ENCODE measurements at places on chromosomes 1 and 21.

DNA sequence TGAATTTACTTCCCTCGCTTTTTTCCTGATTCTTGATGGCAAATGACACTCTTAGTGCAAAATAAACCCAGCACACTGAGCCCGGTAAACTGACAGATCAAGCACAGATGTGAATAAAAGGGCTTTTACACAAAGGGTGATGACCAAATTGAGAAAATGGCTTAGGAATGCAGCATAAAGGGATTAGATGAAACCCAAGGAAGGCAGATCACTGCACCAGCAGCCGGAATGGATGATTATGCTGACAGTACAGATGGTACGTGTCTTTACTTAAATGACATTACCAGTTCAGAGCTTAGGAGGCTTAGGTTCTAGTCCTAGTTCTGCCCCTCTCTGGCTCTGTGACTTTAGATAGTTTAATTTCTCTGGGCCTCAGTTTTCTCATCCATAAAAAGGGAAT lies 12.0 kb downstream of the PKP1 start:
- no peak for DNase-seq

- DNase-seq = no peak
These were observed 7.3 kb downstream of the UQCRHL start for GRCh38 chr1:15799928-15800835.

GRCh38 chr1:117501281-117501680 lies 104.6 kb upstream of the TENT5C start:
- DNase-seq = no peak

GRCh38 chr1:197618061-197618460 lies 157.2 kb downstream of the DENND1B start:
- no peak for DNase-seq

GRCh38 chr21:39661121-39661520 lies 48.4 kb downstream of the B3GALT5 start:
- DNase-seq = no peak

DNA sequence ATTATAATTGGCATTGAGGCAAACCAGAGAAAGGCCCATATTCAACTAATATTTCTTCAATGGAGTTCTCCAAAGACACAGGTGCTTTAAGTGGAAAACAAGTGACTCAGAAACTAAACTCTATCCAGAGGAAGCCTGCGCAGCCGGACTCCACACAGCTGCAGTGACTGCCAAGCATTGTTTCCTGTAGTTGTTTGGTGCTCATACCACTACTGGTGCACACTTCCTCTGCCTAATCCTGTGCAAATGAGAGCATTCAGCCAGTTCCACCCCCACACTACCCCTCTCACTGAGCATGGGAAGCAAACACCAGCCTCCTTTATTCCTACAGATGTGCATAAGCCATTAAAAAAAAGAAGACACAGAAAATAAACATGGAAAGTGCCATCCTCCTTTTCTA lies 102.9 kb downstream of the VAV3 start:
- no peak for DNase-seq

DNA sequence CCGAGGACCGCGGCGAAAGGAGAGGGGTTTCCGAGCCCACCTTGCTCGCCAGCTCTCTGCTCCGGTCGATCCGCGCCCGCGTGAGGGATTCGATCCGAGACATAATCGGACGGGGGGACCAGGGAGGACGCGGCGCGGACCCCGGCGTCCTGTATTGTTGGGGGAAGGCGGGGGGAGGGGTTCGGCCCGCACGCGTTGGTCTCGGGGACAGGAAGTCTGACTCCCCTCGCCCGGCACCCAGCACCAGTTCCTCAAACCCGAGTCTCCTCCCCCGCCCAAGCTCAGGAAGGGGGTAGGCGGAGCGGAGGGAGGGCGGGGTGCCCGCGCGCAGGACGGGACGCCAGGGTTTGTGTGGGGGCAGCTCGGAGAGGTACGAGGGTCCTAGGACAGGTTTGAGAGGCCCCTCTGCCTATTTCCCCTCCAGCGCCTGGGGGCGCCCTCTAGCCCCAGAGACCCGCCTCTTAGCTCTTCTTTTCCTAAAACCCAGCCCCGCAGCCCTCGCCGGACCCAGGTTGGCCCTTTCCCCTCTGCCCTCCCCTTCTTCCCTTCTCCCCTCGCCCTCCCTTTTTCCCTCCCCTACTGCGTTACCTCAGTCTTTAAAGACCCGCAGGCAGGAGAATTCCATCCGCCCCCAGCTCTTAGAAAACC lies at the start of gene ARHGEF2:
TSS of gene ARHGEF2 (minus strand) at position 223 of the 648 bp plus-strand sequence. CDS start at position 103, 120 bp downstream.
- DNase-seq = peak; percentile 91

GRCh38 chr1:43585557-43585956 lies 54.9 kb downstream of the PTPRF start:
- DNase-seq = no peak

- no peak for DNase-seq
These were observed 62.0 kb downstream of the BCAR3 start for GRCh38 chr1:93619507-93620171.

Data from GM20000 (cell line).